Ureter (tissue), 1 donor: ENCODE measurements at places on chromosomes 13 and 19. TPM values are rescaled to one million over a fixed set of nuclear protein-coding genes. Genes with fewer than 3 reads are reported as not detected.

C1QTNF9B gene
- total RNA-seq = not detected

CCDC70 gene
- total RNA-seq = not detected

PNMA8A gene
- total RNA-seq = 6.4 TPM

DKKL1 gene
- 0.62 TPM for total RNA-seq

DLL3 gene
- total RNA-seq = not detected

IGFL1 gene
- 1.9 TPM for total RNA-seq

PRODH2 gene
- total RNA-seq = not detected

C1QTNF9 gene
- 0.26 TPM for total RNA-seq

NKG7 gene
- total RNA-seq = 1.7 TPM

KASH5 gene
- not detected for total RNA-seq

RNF17 gene
- total RNA-seq = not detected
